Femur (tissue), 1 donor: ENCODE measurements at places on chromosomes 13 and 19.

DNA sequence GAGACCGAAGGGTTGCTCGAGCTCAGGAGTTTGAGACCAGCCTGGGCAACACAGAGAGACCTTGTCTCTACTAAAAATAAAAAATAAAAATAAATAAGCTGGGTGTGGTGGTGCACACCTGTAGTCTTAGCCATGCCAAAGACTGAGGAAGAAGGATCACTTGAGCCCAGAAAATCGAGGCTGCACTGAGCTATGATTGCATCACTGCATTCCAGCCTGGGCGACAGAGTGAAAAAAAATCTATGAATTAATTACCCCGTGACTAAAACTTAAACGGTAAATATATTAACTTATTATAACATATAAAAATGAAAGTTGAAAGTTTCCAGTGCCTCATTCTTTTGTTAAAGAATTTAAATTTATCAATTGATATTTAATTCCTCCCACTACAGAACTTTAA, 273.7 kb downstream of the KLF12 start:
- no peak for DNase-seq

DNA sequence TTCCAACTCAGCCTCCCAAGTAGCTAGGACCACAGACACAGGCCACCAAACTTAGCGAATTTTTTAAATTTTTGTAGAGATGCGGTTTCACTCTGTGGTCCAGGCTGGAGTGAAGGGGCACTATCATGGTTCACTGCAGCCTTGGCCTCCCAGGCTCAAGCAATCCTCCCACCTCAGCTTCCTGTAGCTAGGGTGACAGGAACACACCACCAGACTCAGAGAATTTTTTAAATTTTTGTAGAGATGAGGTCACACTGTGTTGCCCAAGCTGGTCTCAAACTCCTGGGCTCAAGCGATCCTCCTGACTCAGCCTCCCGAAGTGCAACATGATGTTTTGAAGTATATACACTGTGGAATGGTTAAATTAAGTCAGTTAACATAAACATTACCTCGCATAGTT, 263.6 kb downstream of the OXGR1 start:
- no peak for DNase-seq

GRCh38 chr19:35757231-35757748, 461 bp upstream of the HSPB6 start:
- peak; percentile 97 for DNase-seq

- DNase-seq, result no peak
Measured at GRCh38 chr13:48962281-48962680, 13.4 kb upstream of the FNDC3A start.

DNA sequence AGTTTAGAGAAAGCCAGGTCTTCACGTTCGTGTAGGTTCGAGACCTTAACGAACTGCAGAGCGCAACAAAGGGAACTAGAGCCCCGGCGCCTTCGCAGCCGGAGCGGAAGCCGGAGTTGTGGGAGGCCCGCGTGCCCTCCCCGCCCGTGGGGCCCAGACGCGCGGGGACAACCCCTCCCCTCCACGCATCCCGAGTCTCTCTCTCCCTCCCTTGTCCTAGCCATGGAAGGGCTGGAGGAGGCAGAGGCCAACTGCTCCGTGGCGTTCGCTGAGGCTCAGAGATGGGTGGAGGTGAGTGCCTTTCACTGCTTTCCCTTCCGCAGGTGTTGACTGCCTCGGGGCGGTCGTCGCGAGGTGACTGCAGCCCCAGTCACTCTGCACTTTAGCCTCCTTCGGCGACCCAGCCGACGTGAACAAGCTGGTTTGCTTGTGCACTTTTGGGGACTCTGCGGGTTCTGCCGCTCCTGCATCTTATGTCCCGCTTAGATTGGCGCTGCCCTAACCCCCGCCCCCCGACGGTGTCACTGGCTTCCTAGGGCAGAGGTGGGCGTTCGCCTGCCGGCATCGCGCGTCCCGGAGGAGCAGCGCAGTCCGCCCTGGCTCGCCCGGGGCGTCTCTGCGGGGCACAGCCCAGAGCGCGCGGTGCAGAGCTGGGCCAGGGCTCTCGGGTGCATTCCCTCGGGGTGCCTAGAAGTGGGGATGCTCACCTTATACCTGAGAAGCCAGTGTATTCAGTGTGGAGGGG, 478 bp downstream of the LMO7 start:
- DNase-seq, result peak; percentile 57

GRCh38 chr13:20351281-20352022, 119.3 kb upstream of the GJB6 start:
- no peak for DNase-seq

GRCh38 chr13:22073718-22074117, 402.8 kb downstream of the FGF9 start:
- DNase-seq, result no peak

- DNase-seq, result no peak
Measured at GRCh38 chr19:56142087-56142787, 1.1 kb downstream of the ZNF444 start.

- no peak for DNase-seq
Measured at GRCh38 chr13:31908696-31909411, 122.7 kb upstream of the FRY start.

- DNase-seq, result no peak
Measured at GRCh38 chr13:45410001-45410400, 8.2 kb downstream of the SLC25A30 start.

GRCh38 chr13:50676602-50677001, 166.9 kb downstream of the DLEU7 start:
- no peak for DNase-seq

- DNase-seq, result no peak
Measured at GRCh38 chr19:943551-944170, 17.8 kb downstream of the ARID3A start.

DNA sequence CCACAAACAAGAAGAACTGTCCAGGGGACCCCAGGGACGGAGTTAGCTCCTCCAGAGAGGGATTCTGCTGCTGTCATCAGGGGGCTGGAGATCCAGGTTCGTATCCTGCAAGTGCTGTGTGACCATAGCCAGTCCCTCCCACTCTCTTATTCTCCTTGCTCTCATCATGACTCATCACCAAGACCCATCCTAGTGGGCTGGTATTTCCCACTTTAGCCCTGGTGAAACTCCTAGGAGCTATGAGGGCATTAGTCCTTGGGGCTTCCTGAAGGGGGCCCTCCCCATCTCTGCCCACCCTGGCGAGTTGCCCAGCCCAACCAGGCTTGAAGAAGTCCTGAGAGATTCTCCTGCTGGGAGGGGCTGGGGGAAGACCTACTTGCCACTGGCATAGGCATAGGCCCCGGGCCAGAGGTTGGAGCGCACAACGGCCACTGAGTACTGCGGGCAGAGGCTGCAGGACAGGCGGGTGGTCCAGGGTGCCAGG, 7.5 kb upstream of the DMWD start:
- no peak for DNase-seq

DNA sequence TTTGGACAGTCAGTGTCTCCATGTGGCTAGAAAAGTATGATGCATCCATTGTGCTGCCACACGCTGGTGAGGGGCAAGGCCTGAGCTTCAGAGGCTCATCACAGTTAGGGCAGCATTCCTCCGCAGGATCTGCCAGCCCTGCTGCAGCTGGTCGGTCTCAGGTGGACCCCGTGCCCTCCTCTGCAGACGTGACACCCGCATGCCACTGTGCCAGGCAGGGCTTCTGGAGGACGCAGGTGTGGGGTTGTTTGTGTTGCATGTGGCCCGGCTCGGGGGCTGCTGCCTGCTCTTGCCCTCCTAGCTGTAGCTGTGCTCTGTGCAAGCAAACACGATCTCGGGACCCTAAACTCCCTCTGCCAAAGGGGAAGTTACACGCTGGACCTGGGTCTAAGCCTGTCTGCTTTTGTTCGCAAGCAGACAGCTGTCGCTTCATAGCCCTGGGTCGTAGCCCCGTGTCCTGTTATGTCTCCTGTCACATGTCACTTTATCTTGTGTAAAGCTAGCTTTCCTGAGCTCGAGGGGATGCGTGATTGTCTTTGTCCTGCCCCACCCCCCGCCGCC, 45.3 kb downstream of the SLC7A9 start:
- no peak for DNase-seq

DNA sequence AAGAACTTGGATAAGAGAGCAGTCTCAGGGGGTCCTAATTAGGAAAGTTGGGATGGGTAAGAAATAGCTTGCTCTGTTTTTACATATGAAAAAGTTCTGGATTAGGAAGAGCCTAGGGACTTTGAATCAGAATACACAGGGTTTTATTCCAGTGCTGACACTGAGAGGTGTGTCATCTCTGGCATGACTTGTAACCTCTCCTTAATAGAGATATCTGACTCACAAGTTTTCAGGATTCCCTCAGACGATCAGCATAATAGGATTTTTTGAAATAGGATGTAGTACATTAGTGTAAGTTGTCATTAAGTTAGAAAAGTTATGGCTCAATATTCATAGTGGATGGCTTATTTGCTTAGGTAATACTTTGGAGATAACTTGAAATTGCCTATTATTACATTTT, 555.2 kb upstream of the MIR17HG start:
- no peak for DNase-seq

- no peak for DNase-seq
Measured at GRCh38 chr19:41018736-41019290, 27.7 kb downstream of the CYP2B6 start.

DNA sequence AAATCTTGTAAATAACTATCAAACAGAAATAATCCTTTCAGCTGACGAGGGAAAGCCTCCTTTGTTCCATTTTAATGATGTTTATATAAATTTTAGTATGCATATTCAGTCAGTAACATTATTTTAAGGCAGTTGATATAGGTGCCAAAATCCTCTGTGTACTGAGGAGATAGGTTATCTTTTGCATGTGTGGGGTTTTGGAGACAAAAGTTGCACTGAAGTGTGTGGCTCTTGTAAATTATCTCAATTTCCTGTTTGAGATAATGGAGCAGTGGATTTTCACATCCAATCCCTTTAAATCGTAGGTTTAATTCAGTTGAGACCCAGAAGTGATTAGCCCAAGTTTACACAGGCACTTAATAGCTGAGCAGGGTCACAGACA, 106.6 kb downstream of the RGCC start:
- no peak for DNase-seq

DNA sequence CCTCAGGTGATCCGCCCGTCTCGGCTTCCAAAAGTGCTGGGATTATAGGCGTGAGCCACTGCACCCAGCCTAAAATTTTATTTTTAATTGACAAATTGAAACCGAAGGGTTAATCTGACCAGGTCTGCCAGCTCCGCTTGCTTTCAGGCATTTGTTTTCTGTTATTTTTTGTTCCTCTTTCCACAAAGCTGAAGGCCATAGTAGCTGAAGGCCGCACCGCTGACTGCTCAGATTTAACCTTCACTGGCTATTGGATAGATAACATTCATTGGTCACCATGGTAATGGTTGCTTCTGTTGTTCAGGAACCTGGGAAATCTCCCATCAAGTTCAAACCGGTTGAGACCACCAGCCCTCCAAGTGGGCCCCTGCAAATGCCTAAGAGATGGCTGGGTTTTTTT, 124.5 kb upstream of the USP29 start:
- DNase-seq, result no peak

- no peak for DNase-seq
Measured at GRCh38 chr19:38615007-38615581, 2.7 kb downstream of the MAP4K1 start.

DNA sequence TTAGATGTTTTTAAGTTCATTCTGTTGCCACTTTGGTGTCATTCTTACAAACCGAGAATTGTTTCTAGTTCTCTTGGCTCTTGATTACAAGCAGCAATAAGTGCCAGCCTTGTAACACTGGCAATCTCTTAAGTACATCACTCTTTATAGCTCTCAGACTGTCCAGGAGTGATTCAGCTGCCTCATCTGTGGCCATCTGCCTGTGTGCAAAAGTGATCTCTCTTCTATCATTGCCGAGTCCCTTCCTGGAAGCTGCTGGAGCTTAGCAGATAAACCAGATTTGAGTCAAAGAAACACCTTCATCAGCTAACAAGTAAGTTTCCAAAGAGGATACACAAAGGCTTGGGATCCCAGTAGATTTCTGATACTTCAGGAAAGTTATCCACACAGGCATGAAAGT, 23.2 kb downstream of the STOML3 start:
- DNase-seq, result no peak

- DNase-seq, result no peak
Measured at GRCh38 chr13:41580345-41580744, 123.0 kb downstream of the RGCC start.

DNA sequence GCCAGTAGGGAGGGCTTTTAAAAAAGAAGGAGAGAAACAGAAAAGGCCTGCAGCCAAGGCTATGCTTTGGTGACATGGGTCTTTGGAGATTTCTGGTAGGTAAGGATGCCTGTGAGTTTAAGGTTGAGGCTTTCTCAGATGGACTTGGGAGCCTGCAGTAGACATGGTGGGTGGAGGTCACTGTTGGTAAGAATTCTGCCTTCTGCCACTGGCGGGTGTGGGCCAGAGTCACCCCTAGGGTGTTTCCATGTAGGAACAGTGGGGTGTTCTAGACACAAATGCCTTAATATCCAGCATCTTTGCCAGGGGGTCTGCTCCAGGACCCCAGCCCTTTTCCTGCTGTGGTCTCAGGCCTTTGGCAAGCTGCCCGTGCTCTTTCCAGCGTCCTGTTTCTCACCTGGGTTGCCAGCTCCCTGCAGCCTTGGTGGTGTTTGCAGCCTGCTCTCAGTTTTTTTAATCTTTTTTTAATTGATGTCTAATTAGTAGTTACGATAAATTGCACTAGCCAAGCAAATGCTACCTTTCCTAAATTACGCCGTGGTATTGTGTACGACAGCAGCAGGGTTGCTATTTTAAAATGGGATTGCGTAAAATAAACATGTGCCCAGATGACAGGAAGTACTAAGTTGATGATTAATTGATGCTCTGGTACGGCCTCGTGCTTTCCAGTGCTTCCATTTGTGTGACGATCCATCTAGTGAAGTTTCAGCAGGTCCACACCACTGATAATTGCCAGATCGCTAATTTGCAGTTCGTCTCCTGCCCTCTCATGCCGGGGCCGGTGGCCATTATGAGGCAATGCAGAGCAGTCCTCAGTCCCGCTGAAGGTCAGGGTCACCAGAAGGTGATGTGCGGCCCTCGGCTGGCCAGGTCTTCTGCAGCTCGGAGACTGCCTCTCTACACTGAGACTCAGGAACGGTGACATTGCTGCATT, 35.3 kb upstream of the NPAS1 start:
- DNase-seq, result no peak

GRCh38 chr13:110345266-110345665, 38.2 kb downstream of the COL4A2 start:
- peak; percentile 6 for DNase-seq

GRCh38 chr13:71964491-71965100, 97.6 kb upstream of the DACH1 start:
- no peak for DNase-seq

- no peak for DNase-seq
Measured at GRCh38 chr13:95073747-95074311, 227.4 kb downstream of the ABCC4 start.

GRCh38 chr19:48900477-48901406, 630 bp downstream of the NUCB1 start:
- no peak for DNase-seq

DNA sequence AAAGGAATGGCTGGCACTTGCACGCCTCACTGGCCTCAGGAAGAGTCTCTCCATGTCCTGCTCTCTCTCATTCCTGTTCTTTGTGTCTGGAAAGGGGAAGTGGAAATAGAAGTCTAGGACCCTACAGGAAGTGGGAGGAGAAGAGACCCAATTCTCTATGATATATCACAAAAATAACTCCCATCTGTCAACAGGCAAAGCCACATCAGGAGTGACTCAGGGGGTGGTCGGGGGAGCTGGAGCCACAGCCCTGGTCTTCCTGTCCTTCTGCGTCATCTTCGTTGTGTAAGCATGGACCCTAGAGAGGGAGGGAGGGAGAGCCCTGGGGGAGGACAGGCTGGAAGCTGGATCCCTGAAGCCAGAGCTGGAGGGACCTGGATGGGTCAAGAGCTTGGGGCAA, 3.0 kb downstream of the SIGLEC9 start:
- peak; percentile 53 for DNase-seq
